Effector CD4-positive, alpha-beta T cell (primary cell): ENCODE measurements at places on chromosomes 7 and 10.

DNA sequence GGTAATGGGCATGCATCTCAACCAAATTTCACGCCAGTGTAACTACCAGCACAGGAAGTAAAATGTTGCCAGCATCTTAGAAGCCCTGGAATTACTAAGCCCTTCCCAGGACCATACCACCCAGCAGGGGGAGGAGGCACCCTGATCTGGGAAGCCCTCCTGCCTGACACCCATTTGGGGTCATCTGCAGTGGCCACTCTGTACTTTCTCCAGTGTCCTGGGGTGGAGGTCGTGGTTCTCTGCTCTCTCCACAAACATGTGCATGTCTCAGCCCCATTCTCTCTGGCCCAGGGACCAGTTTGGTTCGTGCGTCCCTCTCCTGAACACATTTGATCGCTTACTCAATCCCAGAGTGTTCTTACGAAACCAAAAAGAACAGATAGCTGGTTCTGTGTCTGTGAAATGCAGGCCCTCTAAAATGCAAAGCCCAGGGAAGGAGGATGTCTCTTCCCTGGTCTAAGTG is 9.4 kb upstream of the LRRC27 start:
- no peak for DNase-seq

- no peak for DNase-seq
These were observed 86.3 kb downstream of the IMMP2L start for GRCh38 chr7:111475959-111476358.

DNA sequence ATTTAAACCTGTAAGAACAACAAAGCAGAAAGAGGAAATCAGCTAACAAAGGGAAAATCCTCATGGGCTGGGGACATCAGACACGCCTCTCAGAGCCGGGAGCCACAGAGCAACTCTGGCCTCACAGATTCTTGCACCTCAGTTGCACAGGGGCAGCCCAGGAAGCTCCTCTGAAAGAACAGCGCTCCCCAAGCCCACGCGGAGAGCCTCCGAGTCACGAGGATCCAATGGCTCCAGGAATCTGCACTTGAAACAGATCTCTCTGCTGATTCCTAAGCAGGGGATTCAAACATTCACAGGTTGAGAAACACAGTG is 213.2 kb upstream of the MGMT start:
- no peak for DNase-seq

DNA sequence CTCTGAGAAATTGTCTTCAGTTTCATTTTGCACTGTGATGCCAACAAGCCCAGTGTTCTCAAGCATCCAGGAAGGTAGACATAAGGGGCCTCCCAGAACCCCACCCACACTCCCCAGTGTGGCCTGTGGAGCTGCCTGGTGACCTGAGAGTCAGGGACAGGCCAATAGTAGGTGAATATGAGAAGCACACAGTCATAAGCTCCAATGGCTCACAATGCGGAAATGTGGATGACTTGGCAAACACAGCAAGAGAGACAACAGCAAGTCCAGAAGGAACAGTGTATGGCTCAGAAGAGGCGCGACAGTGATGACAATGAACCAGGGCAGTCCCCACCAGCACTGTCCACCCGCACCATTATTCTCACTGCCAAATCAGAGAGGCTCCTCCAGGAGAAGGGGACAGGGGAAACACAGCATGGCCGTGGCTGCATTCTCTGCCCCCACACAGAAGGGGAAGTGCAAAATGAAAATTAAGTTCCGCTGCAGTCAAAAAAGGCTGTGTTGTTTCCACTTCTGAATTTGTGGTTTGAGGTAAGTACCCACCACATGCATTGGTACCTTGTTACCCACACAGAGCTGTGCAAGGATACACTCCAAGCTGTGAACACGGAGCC is 419.8 kb downstream of the GRID1 start:
- DNase-seq = no peak

DNA sequence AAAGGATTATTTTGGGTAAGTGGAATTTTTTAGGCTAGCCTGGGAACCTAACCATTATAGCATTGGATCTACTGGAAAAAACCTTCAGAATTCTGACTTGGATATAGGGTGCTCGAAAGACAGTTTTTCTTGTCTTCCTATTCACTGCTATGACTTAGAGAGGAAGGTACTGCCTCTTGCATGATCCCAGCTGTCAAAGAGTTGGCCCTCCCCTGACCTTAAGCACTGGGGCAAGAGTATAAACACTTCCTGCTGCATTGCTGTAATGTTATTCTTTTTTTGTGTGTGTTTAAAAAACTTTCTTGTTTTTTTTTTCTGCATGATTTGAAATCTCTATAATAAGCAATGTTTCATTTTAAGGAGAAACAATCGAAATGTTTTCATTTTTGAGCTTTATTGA is 113.0 kb downstream of the LRMDA start:
- DNase-seq = no peak

GRCh38 chr7:2253525-2254244 is 11.7 kb downstream of the NUDT1 start:
- no peak for DNase-seq

GRCh38 chr10:38072552-38072951 is 21.6 kb upstream of the ZNF37A start:
- DNase-seq = no peak

GRCh38 chr10:34815185-34816084 is at the start of gene PARD3:
TSS of gene PARD3 (minus strand) at chr10:34815296. CDS start at chr10:34814995, 301 bp downstream.
- no peak for DNase-seq

DNA sequence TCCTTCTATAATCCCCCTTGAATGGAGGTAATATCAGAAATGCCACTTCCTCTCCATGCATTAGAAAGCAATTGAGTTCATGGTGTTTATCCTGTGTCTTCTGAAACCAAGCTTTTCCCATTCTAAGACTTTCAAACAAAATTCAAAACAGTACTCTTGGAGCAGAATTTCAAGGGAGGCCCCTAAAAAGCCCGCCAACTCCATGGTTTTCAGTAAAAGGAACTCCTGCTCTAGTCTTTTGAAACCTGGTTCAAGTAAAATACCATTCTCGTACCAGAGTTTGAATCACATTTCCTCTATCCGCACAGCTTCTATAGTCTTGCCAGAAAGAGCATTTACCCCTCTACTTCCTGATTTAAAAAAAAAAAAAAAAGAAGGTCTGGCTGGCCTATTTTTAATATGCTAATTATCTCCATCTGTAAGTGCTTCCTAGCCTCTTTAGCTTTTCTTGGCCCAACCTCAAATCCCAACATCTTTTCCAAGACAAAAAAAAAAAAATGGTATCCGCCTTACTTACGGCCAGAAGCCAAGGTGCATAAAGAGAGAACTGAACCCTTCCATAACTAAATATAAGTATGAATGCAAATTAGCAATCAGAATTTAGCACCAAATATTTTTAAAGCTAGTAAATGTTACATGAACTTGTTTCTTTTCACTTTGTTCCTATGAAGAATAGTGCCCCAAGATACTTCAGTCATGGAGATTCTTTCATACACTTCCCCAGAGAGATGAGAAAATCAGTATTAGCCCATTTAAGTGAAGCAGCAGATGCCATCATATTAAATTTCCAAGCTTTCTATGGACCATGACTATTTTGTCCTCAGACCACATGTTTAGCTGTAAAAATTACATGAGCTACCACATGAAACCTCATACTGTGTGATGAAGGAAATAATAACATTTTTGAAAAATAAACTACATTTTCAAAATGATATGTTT is 199.9 kb upstream of the FAM3C start:
- DNase-seq = no peak
